ENCODE measurements at places on chromosomes 3 and 15. TPM values are rescaled to one million over a fixed set of nuclear protein-coding genes. Genes with fewer than 3 reads are reported as not detected.

PRRT3 gene
- total RNA-seq, result 8.3 TPM

CPEB1 gene
- total RNA-seq, result 0.69 TPM

BCL6 gene
- 29.2 TPM for total RNA-seq

PPP4R2 gene
- total RNA-seq, result 117 TPM

CP gene
- total RNA-seq, result 28.4 TPM

GOLGA8T gene
- total RNA-seq, result 0.51 TPM

ATP13A5 gene
- not detected for total RNA-seq

MKRN3 gene
- total RNA-seq, result 0.22 TPM

CALML4 gene
- total RNA-seq, result 8.3 TPM

RTP3 gene
- not detected for total RNA-seq

SAMD7 gene
- total RNA-seq, result not detected

TMIE gene
- 0.68 TPM for total RNA-seq

MST1 gene
- 103 TPM for total RNA-seq

SEMA3B gene
- 179 TPM for total RNA-seq

DISP2 gene
- 0.76 TPM for total RNA-seq

CPNE9 gene
- total RNA-seq, result not detected

SERINC4 gene
- total RNA-seq, result 0.09 TPM

RASGRF1 gene
- 0.05 TPM for total RNA-seq

SI gene
- not detected for total RNA-seq

GOLGA6L4 gene
- total RNA-seq, result 10.9 TPM

NEK11 gene
- 9.8 TPM for total RNA-seq

GOLGA6L1 gene
- not detected for total RNA-seq

All from mesothelial cell of epicardium (in vitro differentiated cells).